HepG2 (cell line): ENCODE measurements at places on chromosomes 7 and 10. TPM values are rescaled to one million over a fixed set of nuclear protein-coding genes. Genes with fewer than 3 reads are reported as not detected.

- H3K27ac ChIP-seq = no peak overlapping the region
- no peak overlapping the region for H3K4me3 ChIP-seq
- H3K27me3 ChIP-seq = peaks cover 7% of the 10 kb centered on the region; the same call in 1 of the 3 replicates
These were observed 252.3 kb downstream of the KCNMA1 start for GRCh38 chr10:77385315-77385714.

DNA sequence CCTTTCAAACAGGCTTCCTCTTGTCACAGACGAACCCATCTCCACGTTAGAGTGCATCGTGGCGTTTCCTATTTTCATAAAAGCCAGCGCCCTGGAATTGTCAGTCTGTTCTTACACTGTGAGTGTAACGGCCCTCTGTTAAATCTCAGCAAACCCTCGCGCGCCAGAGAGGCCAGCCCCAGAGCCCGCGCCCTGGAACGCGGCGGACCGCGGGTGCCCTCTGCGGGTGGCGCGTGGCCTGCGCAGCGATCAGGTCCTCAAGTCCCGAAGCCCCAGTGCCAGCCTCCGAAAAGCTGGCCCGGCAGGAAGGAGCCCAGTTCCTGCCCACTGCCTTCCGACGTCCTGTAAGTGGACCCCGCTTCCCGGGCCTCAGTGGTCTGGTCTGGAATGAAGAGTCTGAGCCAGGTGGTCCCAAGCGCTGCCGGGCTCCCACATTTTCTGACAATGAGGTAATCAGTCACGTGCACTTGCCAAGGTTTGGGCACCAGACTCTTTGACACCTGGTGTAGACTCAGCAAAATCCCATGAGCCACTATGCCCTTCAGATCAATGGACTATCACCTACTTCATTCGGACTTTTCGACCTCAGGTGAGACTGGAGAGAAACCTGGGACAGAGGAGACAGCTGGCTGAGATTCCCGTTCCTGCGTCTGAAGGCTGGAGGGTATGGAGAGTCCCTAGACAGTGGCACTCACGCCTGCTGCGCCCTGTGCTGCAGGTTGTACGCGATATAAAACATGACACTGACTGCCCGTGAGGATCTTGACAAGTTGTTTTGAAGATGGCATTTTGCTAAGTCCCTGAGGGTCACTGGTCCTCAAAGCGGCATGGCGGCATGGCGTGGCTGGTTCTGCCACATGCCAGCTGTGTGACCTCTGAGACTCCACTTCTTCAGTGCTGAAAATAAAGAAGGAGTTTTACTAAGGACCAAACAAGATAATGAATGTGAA is 109.4 kb upstream of the LANCL2 start:
- peak; percentile 61 for DNase-seq
- H3K4me3 ChIP-seq = peak overlapping the region; percentile 47
- H3K27me3 ChIP-seq = peaks cover 23% of the 10 kb centered on the region; the same call in 2 of the 3 replicates

DNA sequence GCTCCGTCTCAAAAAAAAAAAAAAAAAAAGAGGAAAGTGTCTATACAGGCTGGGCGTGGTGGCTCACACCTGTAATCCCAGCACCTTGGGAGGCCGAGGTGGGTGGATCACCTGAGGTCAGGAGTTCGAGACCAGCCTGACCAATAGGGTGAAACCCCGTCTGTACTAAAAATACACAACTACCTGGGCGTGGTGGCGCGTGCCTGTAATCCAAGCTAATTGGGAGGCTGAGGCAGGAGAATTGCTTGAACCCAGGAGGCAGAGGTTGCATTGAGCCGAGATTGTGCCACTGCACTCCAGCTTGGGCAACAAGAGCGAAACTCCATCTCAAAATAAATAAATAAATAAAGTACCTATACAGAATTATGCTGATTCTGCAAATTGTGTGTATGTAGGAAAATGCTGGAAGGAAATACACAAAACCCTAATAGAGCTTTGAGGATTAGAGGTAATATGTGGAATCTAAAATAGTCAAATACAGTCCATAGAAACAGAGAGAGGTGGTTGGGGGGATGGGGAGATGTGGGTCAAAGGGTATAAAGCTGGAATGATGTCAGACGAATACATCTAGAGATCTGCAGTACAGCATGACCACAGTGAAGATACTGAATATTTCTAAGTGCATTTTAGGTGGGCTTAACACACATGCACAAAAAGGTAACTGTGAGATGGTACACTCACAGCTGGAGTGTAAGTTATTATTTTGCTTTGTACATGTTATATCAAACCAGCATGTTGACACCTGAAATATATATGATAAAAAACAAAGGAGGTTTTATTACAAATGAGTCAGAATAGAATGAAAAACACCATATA is 174.5 kb upstream of the KLF14 start:
- H3K36me3 ChIP-seq = peaks cover 6% of the 10 kb centered on the region
- no peaks in the 10 kb centered on the region for H3K27me3 ChIP-seq
- peaks cover 97% of the 10 kb centered on the region for H3K4me1 ChIP-seq

DNA sequence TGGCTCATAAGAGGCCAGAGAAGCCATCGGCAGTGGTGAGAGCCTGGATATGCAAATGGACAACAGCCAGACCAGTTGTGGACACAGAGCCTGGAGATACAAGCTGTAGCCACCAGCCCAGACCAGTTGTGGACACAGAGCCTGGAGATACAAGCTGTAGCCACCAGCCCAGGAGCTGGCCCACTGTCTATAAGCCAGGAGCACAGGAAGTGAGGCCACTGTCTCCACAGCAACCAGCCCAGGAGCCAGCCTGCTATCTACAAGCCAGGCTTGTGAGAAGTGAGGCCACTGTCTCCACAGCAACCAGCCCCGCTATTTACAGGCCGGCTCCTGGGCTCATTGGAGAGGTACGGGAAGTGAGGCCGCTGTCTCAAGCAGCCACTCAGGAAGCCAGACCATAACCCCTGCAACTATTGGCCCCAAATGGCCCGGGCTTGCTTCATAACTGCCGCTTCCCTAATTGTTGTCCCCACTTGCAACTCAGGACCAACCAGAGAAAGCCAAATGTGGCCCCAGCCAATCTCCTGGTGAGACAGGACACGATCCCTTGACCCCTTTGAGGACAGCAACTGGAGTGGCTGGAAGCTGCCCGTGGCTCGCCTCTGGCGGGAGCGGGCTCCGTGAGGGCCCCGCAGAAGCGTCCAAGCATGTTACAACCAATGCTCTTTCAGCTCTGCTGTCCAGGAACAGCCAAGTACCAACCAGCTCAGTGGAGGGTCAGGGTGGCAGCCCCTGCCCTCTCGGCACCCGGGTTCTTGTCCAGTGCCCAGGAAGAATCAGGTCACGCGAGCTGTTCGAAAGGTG is 44.1 kb upstream of the CNPY1 start:
- peak; percentile 72 for DNase-seq
- H3K4me1 ChIP-seq = peaks cover 61% of the 10 kb centered on the region
- H3K27me3 ChIP-seq = peaks cover 6% of the 10 kb centered on the region; the same call in 1 of the 2 replicates
- H3K27ac ChIP-seq = peak overlapping the region; percentile 2

VSTM2A gene
- not detected in 2 replicates for total RNA-seq

GRCh38 chr10:110493832-110494426 is 3.8 kb upstream of the DUSP5 start:
- peaks cover 7% of the 10 kb centered on the region; the same call in 1 of the 2 replicates for H3K4me1 ChIP-seq
- no peak overlapping the region for H3K27ac ChIP-seq
- no peaks in the 10 kb centered on the region for H3K36me3 ChIP-seq
- no peak overlapping the region for H3K4me3 ChIP-seq
- no peak for DNase-seq

GRCh38 chr7:47355684-47356083 is 226.2 kb downstream of the TNS3 start:
- DNase-seq = no peak
- no peaks in the 10 kb centered on the region for H3K4me1 ChIP-seq
- no peak overlapping the region for H3K4me3 ChIP-seq
- H3K27me3 ChIP-seq = no peaks in the 10 kb centered on the region

GRCh38 chr10:27783660-27784059 is 38.0 kb upstream of the MKX start:
- no peaks in the 10 kb centered on the region for H3K27me3 ChIP-seq
- H3K4me3 ChIP-seq = no peak overlapping the region
- DNase-seq = peak; percentile 23
- no peak overlapping the region for H3K27ac ChIP-seq
- H3K36me3 ChIP-seq = no peaks in the 10 kb centered on the region
- no peaks in the 10 kb centered on the region for H3K4me1 ChIP-seq

- no peak overlapping the region for H3K4me3 ChIP-seq
- DNase-seq = no peak
- H3K27me3 ChIP-seq = no peaks in the 10 kb centered on the region
- H3K36me3 ChIP-seq = no peaks in the 10 kb centered on the region
- no peak overlapping the region for H3K27ac ChIP-seq
These were observed 178.2 kb downstream of the DNAJC1 start for GRCh38 chr10:21825345-21825744.

SLIT1 gene
- total RNA-seq = 0.07 and 0.33 TPM in 2 replicates

DNA sequence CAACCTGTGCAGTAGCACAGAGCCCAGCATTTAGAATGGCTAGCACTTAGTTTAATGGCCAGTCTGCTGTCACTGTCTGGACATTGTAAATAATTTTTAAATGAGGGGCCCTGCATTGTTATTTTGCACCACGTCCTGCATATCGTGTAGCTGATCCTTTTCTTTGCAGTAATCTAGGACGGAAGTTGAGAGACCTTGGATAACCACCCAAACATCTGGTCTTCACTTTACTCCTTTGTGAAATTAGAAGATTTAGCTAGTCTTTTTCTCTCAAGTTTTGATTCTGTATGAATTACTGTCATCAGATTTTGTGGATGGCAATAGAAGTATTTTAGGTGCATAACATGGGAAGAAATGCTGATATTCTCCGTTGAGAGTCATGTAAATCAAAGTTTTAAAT is 1.9 kb downstream of the MIOS start:
- peaks cover 15% of the 10 kb centered on the region; the same call in 2 of the 3 replicates for H3K36me3 ChIP-seq
- peaks cover 42% of the 10 kb centered on the region for H3K4me1 ChIP-seq

OR2A42 gene
- not detected in 2 replicates for total RNA-seq

- peaks cover 20% of the 10 kb centered on the region for H3K27me3 ChIP-seq
- H3K4me1 ChIP-seq = peaks cover 32% of the 10 kb centered on the region
- peak overlapping the region; percentile 58; the same call in 1 of the 2 replicates for H3K4me3 ChIP-seq
- DNase-seq = no peak
- H3K36me3 ChIP-seq = no peaks in the 10 kb centered on the region
These were observed 589 bp downstream of the ZNF488 start for GRCh38 chr10:47383261-47384147.

DNA sequence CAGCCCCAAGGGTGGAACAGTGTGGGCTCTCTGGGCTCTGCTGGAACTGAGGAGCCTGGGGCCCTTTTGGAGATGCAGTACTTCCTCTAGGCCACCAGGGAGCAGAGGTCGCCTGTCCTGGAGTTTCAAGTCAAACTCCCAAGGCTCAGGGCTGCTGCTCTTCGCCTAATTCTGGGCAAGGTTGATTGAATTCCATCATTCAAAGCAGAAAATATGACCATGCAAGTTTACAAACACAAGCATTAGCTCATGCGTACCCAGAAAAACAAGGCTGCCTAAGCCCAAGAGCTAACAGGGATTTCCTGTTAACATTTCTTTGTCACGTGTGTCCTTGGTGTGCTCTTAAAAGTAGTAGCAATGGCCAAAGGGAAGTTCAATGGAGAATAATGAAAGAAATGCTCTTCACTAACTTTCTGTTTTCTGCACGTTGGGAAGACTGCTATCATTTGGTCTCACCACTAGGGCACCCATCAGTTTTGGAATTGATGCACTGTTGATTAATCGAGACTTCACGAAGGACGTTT is 20.1 kb downstream of the LDB3 start:
- no peak overlapping the region for H3K27ac ChIP-seq
- H3K27me3 ChIP-seq = peaks cover 9% of the 10 kb centered on the region
- H3K4me1 ChIP-seq = no peaks in the 10 kb centered on the region
- H3K4me3 ChIP-seq = no peak overlapping the region
- no peaks in the 10 kb centered on the region for H3K36me3 ChIP-seq

BCL7B gene
- 22.1 and 24.3 TPM in 2 replicates for total RNA-seq

DNA sequence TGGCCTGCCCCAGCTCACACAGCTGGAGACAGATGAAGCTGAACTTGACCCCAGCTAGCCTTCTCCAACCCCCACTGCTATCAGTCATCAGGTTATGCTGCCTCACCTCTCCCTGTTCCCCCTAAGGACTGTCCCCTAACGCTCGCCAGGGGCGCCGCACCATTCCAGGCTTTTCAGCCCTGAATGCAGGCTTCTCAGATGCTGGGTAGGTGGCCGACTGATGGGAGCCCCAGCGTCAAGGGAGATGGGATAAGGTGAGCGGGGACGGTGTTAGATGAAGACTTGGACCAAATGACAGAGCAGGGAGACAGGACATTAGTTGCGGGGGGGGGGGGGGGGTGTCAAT is 15.8 kb upstream of the OPALIN start:
- peaks cover 11% of the 10 kb centered on the region for H3K4me1 ChIP-seq
- DNase-seq = no peak
- peaks cover 2% of the 10 kb centered on the region; the same call in 1 of the 2 replicates for H3K27me3 ChIP-seq
- H3K36me3 ChIP-seq = no peaks in the 10 kb centered on the region
- H3K27ac ChIP-seq = no peak overlapping the region
- no peak overlapping the region for H3K4me3 ChIP-seq

DNA sequence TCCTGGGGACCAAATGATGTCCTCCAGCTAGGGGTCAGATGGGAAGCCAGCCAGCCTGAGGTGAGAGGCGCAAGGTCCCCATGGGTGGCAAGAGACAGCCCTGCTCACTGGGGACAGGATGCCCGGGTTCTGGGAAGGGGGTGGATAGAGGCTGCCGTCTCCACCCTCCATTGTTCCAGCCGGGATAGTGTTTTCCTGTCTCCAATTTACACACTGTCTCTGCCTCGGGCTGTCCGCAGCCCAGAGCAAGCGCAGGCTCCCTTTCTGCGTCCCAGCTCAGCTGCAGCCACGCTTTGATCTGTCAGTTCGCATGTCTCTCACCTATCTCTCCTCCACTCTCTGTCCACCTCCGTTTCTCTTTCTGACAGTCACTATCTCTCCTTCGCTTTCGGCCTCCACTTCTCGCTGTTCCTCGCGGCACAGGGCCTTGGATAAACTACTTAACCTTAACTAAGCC is 2.1 kb downstream of the EPHB4 start:
- H3K36me3 ChIP-seq = peaks cover 26% of the 10 kb centered on the region
- no peak for DNase-seq
- peak overlapping the region; percentile 90 for H3K4me3 ChIP-seq
- no peaks in the 10 kb centered on the region; the same call in 1 of the 2 replicates for H3K27me3 ChIP-seq
- H3K4me1 ChIP-seq = peaks cover 48% of the 10 kb centered on the region
- H3K27ac ChIP-seq = peak overlapping the region; percentile 25

DNA sequence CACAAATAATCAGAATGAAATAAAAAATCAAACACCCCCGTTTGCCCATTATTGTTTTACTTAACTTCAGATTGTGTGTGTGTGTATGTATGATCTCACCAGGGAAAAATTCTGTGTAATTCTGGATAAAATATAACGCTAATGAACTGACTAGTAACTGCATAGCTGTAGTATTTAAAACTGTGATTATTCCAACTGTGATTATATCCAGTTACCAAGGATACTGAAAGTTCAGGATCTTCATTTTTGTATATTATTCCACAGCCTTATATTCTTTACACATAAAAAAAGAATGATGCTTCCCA is 2.9 kb downstream of the TWIST1 start:
- no peak for DNase-seq
- peaks cover 23% of the 10 kb centered on the region; the same call in 2 of the 3 replicates for H3K27me3 ChIP-seq
- no peaks in the 10 kb centered on the region for H3K4me1 ChIP-seq
- no peak overlapping the region for H3K27ac ChIP-seq
- no peak overlapping the region for H3K4me3 ChIP-seq

MRC1 gene
- not detected in 2 replicates for total RNA-seq

DNA sequence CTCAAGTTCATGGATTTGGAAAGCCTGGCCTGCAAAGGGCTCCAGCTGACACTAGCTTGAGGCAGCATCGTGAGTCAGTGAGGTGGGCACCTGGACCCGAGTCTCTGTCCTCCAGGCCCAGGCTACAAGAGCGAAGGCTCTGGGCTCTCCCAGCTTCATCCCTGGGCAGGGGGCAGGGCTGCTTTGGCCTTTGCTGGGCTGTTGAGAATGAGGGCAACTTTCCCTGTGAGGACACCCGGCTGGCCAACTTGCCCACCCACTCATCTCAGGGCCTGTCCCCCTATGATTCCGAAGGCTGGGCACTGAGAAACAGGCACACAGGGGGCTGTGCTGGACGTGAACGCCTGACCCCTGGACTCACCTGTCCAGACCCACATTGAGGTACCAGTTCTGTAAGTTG is 24.4 kb downstream of the LDB3 start:
- no peak overlapping the region for H3K27ac ChIP-seq
- DNase-seq = no peak
- no peak overlapping the region for H3K4me3 ChIP-seq
- H3K36me3 ChIP-seq = no peaks in the 10 kb centered on the region
